Cerebellar cortex (tissue), 1 donor: ENCODE measurements at places on chromosomes 16 and 17.

- peak; percentile 82 for DNase-seq
Observed at GRCh38 chr17:64420143-64420670, 28.7 kb upstream of the MILR1 start.

DNA sequence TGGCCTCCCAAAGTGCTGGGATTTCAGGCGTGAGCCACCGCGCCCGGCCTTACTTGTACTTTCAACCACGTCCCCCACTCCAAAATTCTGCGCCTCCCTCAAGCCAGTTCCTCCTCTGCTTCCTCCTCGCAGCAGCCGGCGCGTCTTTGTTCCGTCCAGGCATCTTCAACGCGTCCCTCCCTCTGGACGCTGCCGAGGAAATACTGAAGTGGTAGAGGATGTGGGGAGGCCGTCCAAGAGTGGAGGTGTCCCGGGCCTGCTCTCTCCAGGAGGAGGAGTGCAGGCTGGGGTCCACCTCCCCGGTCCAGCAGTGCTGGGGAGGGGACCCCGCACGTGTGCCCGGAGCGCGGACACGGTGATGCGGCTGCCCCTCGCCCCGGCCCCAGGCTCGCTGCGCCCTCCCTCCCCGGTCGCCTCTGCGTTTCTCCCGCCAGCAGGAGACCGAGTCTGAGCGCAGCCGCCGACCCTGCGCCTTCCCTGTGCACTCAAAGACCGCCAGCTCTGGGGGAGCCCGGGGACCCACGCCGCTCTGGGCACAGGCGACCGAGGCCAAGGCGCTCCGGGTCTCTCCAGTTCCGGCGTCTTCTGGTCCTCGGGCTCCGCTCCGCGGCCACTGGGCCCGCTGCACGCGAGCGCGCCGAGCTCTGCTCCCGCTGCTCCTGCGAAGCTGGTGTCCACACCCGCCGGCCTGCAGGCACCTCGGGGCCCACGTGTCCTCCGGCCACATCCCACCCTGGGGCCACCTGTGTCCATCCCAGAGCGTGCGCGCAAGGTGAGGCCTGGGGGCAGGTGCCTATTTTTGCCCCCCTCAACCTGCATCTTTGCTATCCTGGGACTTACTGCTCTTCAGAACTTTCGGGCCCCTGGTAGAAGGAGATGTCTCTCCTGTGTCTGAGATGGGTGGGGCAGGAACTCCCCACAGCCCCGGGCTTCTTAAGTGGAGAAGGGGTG lies 31.7 kb downstream of the OSBPL7 start:
- peak; percentile 33 for DNase-seq

DNA sequence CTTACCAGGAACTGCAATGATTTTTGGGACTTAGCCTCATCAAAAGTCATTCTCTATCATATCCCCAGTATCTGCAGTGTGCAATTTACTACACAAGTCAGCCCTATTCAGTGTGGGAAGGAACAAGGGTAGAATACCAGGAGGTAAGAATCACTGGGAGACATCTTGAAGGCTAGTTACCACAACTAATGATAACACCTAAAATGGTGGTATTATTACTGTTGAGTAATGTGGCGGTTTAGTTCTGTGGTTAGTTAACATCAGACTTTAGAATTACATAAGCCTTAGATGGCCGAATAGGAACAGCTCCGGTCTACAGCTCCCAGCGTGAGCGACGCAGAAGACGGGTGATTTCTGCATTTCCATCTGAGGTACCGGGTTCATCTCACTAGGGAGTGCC lies 567.9 kb upstream of the CDH11 start:
- no peak for DNase-seq

DNA sequence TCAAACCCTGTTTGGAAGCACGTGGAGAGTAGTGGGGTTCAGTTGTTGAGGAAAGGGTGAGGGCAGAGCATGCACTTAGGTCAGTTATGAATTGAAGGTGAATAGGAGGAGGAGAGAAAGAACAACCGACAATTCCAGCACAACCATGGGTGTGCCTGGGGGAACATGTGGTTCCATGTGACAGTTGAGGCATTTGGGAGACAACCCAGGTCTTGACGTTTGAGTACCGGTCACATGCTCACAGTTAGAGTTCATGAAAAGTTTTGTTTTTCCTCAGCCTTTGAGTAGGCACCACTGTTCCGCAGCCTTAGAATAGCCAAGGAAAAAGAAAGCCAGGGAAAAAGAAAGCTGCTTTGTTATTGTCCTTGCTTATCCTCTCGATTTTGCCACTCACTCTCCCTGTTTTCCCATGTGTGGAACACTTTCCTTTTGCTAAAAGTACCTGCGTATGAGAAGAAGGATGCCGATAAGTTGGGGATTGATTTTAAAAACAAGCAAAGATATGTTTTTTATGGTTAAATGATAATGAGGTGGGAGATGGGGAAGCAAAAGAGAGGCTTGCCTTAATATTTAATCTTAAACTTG lies 25.6 kb upstream of the ABCC11 start:
- DNase-seq: peak; percentile 9

GRCh38 chr16:61945511-61945910 lies 90.7 kb downstream of the CDH8 start:
- no peak for DNase-seq

GRCh38 chr16:13429416-13429815 lies 490.5 kb upstream of the ERCC4 start:
- no peak for DNase-seq

DNA sequence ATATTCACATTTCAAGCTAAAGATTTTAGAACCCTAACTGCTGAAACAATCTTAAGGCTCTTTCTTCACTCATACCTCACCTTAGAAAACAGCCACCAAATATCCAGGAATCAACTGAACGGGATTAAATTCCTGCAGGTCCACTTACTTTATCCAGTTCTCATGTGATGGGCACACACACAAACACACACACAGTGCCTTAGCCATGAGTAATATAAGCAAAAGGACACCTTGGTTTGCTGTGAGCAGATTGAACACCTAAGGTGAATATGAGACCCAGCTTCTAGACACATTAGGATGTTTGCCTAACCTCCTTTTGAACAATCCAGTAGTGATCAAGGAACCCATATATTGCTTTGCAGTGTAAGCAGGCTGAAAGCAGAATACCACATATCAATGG lies 81.5 kb downstream of the TUBD1 start:
- DNase-seq: no peak

- DNase-seq: no peak
Observed at GRCh38 chr17:55466671-55467070, 44.6 kb downstream of the SMIM36 start.

- DNase-seq: no peak
Observed at GRCh38 chr17:80594431-80595269, 50.0 kb downstream of the RPTOR start.

GRCh38 chr17:76145231-76146052 lies 4.4 kb upstream of the FOXJ1 start:
- DNase-seq: no peak

DNA sequence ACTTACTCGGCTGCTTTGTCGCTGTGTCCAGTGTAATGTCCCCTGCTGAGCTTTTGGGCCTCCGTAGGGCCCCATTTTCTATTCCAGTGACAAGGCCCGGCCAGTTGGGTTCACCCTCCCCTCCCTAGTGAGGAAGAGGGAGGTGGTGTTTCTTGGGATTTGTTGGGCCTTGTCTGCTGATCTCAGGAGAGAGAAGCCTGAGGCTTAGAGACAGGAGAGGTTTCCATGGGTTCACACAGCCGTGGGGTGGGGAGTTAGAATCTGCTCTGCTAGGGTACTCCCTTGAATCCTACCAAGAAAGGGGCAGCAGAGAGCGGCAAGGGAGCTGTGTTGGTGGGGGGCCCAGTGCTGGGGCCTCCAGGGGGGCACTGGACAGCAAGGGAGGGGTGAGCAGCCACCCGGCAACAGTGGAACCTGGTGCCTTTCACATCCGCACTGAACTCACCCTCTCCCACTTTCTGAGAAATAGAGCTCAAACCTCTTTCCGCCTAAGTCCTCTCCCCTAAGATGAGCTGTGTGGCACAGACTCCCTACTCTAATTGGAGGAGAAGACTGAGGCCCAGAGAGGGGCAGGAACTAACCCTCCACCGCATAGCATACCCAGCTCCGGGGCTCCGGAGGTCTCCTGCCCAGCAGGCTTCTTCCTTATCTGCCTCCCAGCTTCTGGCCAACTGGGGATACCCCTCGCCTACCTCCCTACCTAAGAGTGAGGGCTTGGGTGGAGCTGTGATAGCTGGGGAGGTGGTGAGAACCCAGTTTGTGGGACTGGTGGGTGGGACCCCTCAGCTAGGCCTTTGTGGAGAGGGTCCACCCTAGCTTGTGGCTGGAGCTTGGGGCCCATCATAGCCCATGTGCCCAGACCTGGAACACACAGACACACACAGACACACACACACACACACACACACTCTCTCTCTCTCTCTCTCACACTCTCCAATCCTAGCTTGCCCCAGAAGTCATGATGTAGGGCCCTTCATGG lies 6.8 kb downstream of the TBKBP1 start:
- DNase-seq: no peak

DNA sequence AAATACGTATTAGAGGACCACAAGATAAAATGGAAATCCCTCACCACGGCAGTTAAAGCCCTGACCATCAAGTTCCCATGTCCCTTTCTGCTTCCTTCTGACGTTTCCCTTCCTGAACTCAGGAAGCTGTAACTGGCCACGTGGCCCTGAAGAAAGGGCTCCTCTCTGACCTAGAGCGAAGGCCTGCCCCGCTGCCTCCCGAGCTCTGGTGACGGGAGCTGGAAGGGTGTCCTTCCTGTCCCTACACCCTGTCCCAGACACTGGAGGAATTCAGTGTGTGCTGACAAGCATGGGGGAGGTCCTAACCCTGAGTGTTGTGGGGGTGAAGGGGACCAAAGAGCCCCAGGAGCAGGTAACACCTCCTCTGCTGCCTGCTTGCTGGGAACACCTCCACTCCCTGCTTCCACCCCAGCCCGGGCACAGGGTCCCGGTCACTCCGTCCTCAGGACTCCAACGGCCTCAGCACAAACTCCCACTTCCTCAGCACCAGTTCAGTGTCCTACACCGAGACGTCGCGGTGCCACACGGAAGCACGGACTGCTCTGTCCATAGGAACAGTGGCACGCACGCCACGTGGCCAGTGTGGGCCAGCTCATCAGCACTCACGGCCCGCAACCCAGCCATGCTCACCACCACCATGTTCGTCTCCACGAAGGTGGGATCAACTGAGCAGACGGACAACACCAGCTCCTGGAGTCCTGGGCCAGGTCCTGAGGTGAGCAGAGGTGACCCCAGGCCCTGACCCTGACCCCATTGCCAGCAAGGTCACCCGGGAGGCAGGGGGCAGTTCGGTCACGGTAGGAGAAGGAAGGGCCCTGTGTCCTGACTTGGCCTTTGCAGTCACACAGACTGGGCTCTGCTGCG lies 16.9 kb downstream of the TMEM235 start:
- no peak for DNase-seq

DNA sequence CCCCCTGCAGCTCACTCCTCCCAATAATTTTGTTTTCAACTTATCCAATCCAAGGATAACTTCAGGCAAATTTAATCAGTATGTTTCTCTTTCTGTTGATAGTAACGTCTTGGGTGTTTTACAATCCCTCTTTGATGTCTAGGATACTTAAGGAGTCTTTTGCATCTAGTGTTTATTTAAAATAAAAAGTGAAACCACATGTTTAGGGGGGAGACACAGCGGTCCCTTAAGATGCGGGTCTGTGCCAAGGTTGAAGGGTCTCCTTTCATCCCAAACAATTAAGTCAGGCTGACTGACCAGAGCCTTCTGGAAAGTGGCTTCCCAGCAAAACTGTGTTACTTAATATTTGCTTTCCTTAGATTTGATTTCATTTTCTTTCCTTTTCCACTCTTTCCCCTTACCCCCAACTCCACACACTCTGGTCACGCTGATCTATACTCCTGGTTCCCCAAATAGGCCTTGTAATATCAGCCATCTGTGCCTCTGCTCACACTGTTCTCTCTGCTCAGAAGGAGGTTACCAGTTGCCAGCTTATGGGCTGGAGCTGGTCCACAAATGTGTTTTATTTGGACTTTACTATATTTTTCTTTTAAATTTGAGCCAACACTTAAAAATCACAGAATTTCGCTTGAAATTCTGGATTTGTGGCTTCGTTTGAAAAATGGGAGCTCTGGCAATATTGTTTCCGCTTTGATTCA lies 11.2 kb downstream of the ANKS4B start:
- DNase-seq: peak; percentile 88
